ENCODE measurements at places on chromosomes 1 and 21. TPM values are rescaled to one million over a fixed set of nuclear protein-coding genes. Genes with fewer than 3 reads are reported as not detected.
A peak's percentile ranks its signal among the peaks of the same experiment; 100 is the strongest.

ABL2 gene
- polyA plus RNA-seq: 7.5 TPM

FAM131C gene
- 0.97 TPM for polyA plus RNA-seq

KCNJ9 gene
- polyA plus RNA-seq: 0.05 TPM

MTR gene
- 7.3 TPM for polyA plus RNA-seq

KIF17 gene
- 4.3 TPM for polyA plus RNA-seq

DNA sequence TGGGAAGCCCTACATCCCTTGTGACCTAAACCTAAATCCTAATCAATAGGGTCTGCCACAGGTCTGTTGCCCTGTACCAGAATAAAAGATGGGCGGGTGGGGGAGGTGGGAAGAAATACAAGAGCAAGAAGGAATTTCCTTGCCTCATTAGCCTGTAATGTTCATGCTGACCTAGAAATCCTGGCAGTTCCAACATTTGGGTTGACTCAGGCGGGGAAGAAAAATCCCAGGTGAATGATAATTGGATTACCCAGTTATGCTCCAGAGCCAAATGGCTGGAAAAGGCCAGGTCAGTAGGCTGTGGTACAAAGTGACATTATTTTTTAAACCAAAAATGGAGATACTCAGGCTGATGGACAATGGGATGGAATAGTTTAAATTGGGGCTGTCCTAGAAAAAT, 27.3 kb upstream of the A3GALT2 start:
- peaks cover 39% of the 10 kb centered on the region for H3K4me1 ChIP-seq
- peak overlapping the region; percentile 89 for H3K27ac ChIP-seq
- no peaks in the 10 kb centered on the region for H3K27me3 ChIP-seq

- H3K27me3 ChIP-seq: no peaks in the 10 kb centered on the region
- H3K4me3 ChIP-seq: no peak overlapping the region
- H3K4me1 ChIP-seq: peaks cover 3% of the 10 kb centered on the region
- no peak for DNase-seq
Measured at GRCh38 chr21:37088186-37088735, 15.2 kb downstream of the TTC3 start.

DNA sequence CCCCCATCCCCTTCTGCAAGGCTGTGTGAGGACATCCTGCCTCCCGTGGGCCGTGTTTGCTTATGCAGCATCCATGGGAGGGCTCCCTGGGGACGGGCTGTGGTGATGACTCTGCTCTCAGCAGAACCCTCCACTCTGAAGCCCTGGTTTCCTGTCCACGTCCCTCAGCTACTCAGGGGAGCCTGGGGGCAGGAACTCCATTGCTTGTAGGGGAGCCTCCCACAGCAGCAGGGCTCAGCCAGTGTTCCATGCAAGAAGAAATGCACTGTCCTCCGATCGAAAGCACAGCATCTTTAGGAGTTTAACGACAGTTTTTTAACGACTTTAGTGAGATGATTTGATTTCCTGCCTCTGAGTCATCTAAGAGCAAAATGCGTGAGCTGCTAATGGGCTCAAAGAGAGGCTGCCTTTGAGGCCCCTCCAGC, 8.3 kb upstream of the KCNAB2 start:
- H3K27ac ChIP-seq: no peak overlapping the region
- H3K4me1 ChIP-seq: peaks cover 30% of the 10 kb centered on the region
- H3K36me3 ChIP-seq: no peaks in the 10 kb centered on the region
- H3K27me3 ChIP-seq: no peaks in the 10 kb centered on the region
- H3K4me3 ChIP-seq: no peak overlapping the region

GRCh38 chr1:241775021-241775420, 73.0 kb upstream of the EXO1 start:
- no peak overlapping the region for H3K4me3 ChIP-seq
- DNase-seq: no peak
- no peak overlapping the region for H3K27ac ChIP-seq
- no peaks in the 10 kb centered on the region for H3K4me1 ChIP-seq

GRCh38 chr1:109630081-109630897, 10.7 kb downstream of the AMPD2 start:
- DNase-seq: peak; percentile 84
- H3K4me1 ChIP-seq: no peaks in the 10 kb centered on the region
- no peaks in the 10 kb centered on the region for H3K27me3 ChIP-seq
- H3K4me3 ChIP-seq: no peak overlapping the region

- H3K36me3 ChIP-seq: peaks cover 54% of the 10 kb centered on the region
- no peak for DNase-seq
- H3K4me3 ChIP-seq: peak overlapping the region; percentile 35
- H3K27me3 ChIP-seq: no peaks in the 10 kb centered on the region
Measured at GRCh38 chr1:51420867-51421627, 90.7 kb upstream of the TTC39A start.

DNA sequence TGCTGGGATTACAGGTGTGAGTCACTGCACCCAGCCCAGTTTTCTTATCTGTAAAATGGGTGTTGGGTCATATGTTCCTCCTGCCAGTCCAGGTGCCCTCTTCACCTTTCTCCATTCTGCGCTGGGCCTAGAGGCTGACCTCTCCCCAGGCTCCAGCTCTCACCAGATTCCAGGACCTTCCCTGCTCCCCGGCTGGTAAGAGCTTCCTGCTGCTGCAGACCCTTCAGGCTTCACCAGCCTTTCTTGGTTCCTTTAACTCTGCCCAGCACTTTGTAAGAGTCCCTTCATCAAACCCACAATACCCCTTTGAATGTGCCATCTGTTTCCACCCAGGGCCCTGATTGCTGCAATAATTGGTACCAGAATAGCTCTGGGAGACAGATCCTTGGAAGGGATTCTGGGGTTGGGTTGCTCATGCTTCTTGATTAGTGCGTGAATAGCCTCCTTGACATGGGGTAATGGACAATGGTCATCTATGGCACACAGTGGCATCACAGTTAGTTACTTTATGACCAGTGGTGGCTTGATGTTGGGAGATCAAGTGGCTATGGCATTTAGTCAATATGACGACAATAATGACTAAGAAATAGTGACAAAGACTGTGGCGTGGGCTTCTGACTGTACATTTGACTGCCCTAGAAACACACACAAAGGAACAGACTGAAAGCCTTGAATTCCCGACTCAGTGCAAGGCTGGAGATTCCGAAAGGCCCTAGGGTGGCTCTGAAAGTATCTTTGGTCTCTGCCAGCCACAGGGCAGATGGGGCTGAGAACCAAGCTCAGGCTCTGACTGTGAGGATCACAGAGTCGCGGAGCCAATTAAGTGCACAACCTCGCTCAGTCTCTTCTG, 67.3 kb downstream of the SLC9A1 start:
- no peaks in the 10 kb centered on the region for H3K4me1 ChIP-seq
- no peaks in the 10 kb centered on the region for H3K36me3 ChIP-seq
- no peak overlapping the region for H3K4me3 ChIP-seq

DNA sequence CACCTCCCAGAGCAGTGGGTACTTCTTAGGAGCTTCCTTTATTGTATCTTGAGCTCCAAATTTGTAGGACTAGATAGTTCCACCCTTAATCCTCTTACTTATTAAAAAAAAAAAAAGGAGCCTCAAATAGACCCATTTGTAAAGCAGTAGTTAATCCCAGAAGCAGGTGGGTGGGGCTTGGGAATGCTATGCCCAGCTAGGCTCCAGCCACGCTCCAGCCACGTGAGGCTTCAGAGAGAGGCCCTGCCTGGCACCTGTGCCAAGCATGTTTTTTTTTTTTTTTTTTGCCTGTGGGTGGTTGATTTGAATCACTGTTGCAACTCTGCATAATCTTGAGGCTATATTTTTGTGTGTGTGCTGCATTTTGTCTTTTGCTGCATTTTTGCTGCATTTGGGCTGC, 7.0 kb downstream of the CACNA1E start:
- H3K4me3 ChIP-seq: no peak overlapping the region
- no peak for DNase-seq
- H3K36me3 ChIP-seq: no peaks in the 10 kb centered on the region
- no peaks in the 10 kb centered on the region for H3K27me3 ChIP-seq
- H3K4me1 ChIP-seq: no peaks in the 10 kb centered on the region
- H3K27ac ChIP-seq: no peak overlapping the region

DNA sequence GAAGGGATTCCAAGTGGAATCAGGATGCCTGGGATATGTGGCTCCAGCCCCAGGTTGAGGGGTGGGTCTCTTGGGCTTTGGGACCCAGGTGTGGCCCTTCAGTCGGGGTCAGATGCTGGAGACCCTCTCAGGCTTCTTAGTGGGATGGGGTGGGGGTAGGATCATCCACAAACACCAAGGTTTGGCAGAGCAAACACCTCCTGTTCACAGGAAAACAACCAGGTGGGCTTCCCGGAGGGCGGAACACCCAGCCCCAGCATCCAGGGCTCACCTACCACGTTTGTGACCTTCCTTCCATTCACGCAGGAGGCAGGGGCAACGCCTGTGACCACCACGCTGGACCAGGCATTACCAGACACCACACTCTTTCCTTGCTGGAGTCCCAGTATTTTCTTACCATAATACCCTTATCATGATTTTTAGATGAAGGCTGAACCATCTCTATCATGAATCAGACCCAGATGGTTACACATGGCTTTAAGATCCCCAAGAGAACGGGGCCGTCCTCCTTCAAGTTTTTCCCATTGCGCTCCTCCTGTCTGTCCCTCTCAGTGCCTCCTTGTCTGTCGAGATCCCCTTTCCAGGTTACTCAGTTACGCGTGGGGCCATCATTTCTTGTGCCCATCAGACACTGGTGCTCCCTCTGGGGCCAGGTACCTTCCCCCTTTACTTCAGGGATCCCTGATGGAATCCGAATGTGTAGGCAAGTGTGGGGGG, 428.2 kb downstream of the NPHP4 start:
- no peaks in the 10 kb centered on the region for H3K27me3 ChIP-seq
- H3K36me3 ChIP-seq: no peaks in the 10 kb centered on the region
- no peak for DNase-seq
- H3K27ac ChIP-seq: no peak overlapping the region
- no peak overlapping the region for H3K4me3 ChIP-seq
- H3K4me1 ChIP-seq: peaks cover 8% of the 10 kb centered on the region

DNA sequence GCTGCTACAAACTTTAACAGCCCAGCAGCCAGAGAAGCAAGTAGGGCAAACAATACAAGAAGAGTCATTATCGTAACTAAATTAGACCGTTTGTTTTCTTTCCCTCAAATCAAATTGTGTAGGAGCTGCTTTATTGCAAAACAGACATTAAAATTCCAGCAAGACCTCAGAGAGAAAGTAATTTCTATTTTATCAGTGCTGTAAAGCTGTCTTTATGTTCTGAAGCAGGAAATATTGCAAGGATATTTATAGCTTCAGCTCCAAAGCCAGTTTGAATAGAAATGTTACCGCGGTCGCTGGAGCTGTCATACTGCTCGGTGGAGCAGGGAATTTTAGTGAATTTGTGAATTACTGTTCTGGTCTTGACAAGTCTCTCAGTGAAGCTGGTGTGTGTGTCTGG, 503.8 kb upstream of the PLXNA2 start:
- H3K4me1 ChIP-seq: peaks cover 16% of the 10 kb centered on the region
- H3K27me3 ChIP-seq: no peaks in the 10 kb centered on the region
- H3K27ac ChIP-seq: peak overlapping the region; percentile 95

DNA sequence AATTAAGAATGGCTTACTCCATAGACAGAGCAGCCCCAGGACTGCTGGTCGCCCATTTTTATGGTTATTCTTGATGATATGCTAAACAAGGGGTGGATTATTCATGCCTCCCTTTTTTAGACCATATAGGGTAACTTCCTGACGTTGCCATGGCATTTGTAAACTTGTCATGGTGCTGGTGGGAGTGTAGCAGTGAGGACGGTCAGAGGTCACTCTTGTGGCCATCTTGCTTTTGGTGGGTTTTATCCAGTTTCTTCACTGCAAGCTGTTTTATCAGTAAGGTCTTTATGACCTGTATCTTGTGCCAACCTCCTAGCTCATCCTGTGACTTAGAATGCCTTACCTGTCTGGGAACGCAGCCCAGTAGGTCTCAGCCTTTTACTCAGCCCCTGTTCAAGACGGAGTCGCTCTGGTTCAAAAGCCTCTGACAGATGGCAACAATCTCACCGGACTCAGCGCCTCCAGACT, 5.2 kb upstream of the AGPAT3 start:
- no peaks in the 10 kb centered on the region for H3K36me3 ChIP-seq
- no peak for DNase-seq
- H3K4me3 ChIP-seq: no peak overlapping the region
- H3K4me1 ChIP-seq: no peaks in the 10 kb centered on the region
- no peak overlapping the region for H3K27ac ChIP-seq

DNA sequence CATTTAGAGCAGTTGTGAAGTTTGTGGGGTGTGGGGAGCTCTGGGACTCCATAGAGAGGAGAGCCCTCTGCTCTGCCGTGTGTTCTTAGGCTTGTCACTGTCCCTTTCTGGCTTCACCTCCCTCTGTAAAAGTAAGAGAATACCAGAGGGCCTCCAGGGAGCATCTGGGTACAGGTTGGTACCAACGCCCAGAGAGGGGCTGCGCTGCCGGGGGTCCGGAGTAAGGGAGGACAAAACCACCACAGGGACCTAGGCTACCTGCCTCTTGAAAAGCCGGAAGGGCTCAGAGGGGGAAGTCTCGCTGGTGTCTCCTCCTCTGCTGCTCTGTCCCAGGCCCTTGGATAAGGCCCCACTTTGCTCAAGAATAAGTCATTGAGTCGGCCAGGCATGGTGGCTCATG, 3.1 kb upstream of the TINAGL1 start:
- H3K27me3 ChIP-seq: no peaks in the 10 kb centered on the region
- peaks cover 17% of the 10 kb centered on the region for H3K4me1 ChIP-seq
- no peak for DNase-seq
- no peaks in the 10 kb centered on the region for H3K36me3 ChIP-seq
- no peak overlapping the region for H3K27ac ChIP-seq
- no peak overlapping the region for H3K4me3 ChIP-seq

DNA sequence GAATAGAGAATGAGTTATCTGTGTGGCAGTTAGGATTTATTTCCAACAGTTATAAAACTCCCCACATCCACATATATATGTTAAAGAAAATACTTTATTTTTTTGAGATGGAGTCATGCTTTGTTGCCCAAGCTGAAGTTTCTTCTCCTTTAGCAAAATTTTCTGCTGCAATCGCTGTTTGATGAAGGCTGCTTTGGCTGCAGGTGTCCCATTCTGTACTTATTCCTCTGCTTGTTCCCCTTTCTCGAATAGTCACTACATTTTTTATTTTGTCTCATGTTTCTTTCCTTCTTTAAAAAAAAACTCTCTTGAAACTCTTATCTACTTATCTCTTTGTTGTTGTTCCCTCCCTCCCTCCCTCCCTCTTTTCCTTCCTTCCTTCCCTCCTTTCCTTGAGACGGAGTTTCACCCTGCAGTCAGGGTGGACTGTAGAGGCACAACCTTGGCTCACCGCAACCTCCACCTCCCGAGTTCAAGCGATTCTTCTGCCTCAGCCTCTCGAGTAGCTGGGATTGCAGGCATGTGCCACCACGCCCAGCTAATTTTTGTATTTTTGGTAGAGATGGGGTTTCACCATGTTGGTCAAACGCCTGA, 10.6 kb downstream of the OR2W3 start:
- no peaks in the 10 kb centered on the region for H3K36me3 ChIP-seq
- no peaks in the 10 kb centered on the region for H3K27me3 ChIP-seq
- H3K4me1 ChIP-seq: no peaks in the 10 kb centered on the region
- H3K4me3 ChIP-seq: peak overlapping the region; percentile 58
- H3K27ac ChIP-seq: no peak overlapping the region

GRCh38 chr1:2179283-2180013, 15.1 kb downstream of the FAAP20 start:
- no peak overlapping the region for H3K4me3 ChIP-seq
- no peaks in the 10 kb centered on the region for H3K27me3 ChIP-seq
- H3K27ac ChIP-seq: no peak overlapping the region
- DNase-seq: no peak
- peaks cover under 1% of the 10 kb centered on the region for H3K4me1 ChIP-seq

- no peak overlapping the region for H3K4me3 ChIP-seq
- H3K27ac ChIP-seq: no peak overlapping the region
- no peaks in the 10 kb centered on the region for H3K4me1 ChIP-seq
- no peaks in the 10 kb centered on the region for H3K36me3 ChIP-seq
- no peaks in the 10 kb centered on the region for H3K27me3 ChIP-seq
- DNase-seq: no peak
Measured at GRCh38 chr1:220544901-220545303, 17.0 kb downstream of the MARK1 start.

Measured in SK-N-SH (cell line).